ENCODE measurements at places on chromosomes 4 and X. TPM values are rescaled to one million over a fixed set of nuclear protein-coding genes. Genes with fewer than 3 reads are reported as not detected.

The NAP1L3 gene
- 1.4 TPM for total RNA-seq

The BRS3 gene
- total RNA-seq = not detected

The F9 gene
- not detected for total RNA-seq

The PRR32 gene
- total RNA-seq = not detected

- no peak overlapping the region for H3K27ac ChIP-seq
- no peak for DNase-seq
- no peaks in the 10 kb centered on the region for H3K36me3 ChIP-seq
- H3K27me3 ChIP-seq = no peaks in the 10 kb centered on the region
- H3K4me3 ChIP-seq = no peak overlapping the region
Observed at GRCh38 chr4:5773271-5773555, 62.2 kb downstream of the EVC start.

DNA sequence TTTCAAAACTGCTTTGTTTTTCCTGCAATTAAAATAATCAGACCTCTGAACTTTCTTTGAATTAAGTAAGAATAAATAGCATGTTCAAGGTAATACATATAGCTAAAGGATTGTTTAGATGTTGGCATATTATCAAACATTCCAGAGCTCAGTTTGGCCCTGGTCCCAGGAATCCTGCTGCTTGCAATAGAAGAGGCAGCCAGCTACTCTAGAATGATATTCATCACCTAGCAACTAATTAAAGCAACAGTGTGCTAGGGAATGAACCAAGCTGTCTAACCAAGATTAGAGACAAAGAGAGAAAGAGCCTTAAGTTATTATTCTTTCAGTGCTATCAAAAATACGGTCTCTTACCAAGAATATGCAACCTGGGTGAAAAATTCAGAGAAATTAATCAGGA is 460.9 kb downstream of the GABRG1 start:
- H3K27ac ChIP-seq = no peak overlapping the region
- H3K36me3 ChIP-seq = no peaks in the 10 kb centered on the region
- peaks cover 15% of the 10 kb centered on the region for H3K4me1 ChIP-seq

GRCh38 chr4:101458914-101459313 is 111.6 kb upstream of the PPP3CA start:
- H3K27ac ChIP-seq = no peak overlapping the region
- H3K4me3 ChIP-seq = no peak overlapping the region
- no peak for DNase-seq
- H3K4me1 ChIP-seq = no peaks in the 10 kb centered on the region
- no peaks in the 10 kb centered on the region for H3K36me3 ChIP-seq

Data from heart right ventricle (tissue), 16 donors.